ENCODE measurements at places on chromosomes 4 and X.

GRCh38 chr4:126790633-126791032 lies 842.1 kb upstream of the INTU start:
- DNase-seq: no peak

DNA sequence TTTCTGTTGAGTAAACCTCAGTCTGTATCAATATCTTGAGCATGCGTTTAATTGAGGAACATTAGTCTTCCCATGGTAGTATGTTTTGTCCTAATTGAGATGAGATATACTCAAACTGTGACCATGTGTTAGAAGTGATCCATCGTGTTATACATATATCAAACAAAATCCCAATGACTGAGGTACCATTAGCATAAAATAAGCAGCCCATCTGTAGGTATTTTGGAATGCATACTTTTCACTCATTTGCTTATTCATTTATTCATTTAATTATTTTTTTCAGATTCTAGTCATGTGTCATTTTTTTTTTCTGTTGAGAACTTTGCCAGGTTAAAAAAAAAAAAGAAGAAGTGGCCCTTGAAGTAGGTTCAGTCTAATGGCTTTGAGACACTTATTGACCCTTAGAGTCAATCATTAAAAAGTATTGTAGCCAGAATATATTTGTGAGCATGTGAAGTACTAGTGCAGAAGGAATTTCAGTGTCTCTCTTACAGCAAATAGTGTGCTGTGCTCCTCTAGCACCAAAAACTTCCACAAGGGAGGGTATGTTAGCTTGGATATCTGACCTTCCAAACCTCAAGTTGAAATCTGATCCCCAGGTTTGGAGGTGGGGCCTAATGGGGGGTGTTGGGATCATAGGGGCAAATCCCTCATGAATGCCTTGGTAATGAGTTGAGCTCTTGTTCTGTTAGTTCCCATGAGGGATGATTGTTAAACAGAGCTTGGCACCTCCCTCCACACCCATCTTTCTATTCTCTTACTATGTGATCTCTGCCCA lies 130.8 kb upstream of the NPY2R start:
- no peak for DNase-seq

GRCh38 chrX:123851079-123851478 lies 8.8 kb upstream of the XIAP start:
- DNase-seq: no peak

GRCh38 chr4:56115898-56116297 lies 167.2 kb downstream of the CEP135 start:
- no peak for DNase-seq

DNA sequence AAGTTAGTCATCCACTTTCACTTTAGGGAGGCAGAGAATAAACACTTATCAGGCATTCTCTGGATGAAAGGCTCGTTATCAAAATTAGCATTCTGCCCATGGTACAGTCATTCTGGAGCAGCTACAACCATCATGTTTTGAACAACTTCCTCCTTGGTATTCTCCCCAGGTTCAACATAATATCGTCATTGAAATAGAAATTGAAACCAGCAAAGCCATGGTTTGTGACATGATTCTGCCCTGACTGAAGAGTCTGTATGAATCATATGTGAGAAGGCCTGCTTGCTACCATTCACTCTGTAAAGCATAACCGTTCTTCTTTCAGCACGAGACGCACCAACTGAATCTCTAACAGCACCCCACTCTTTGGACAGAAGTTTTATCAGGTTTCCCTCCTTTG lies 127.5 kb upstream of the RADX start:
- no peak for DNase-seq

- no peak for DNase-seq
These were observed 2.8 kb downstream of the SOD3 start for GRCh38 chr4:24798036-24798610.

DNA sequence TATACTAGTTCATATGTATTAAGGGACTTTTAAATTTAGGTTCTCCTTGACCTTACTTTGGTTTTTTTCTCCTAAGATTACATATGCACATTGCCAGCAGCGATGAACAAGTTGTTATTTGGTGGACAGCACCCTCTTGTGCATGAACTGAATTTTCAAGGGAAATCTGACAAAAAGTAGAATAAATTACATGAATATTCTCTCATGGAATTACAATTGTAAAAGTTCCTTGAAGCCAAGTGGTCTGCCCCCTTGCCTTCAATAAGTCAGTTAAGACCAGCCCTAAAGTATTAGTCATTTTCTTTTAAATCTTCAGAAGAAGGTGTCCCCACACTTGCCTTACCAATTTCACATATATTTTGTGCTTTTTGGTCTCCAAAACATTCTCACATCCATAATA lies 30.7 kb upstream of the SMARCA5 start:
- no peak for DNase-seq
